Cardiac muscle cell (in vitro differentiated cells and primary cell): ENCODE measurements at places on chromosomes 11 and 22. TPM values are rescaled to one million over a fixed set of nuclear protein-coding genes. Genes with fewer than 3 reads are reported as not detected.

Gene ALKBH8
- polyA plus RNA-seq: 3.5 and 6.5 TPM in 2 replicates

Gene PRCP
- polyA plus RNA-seq: 106 and 130 TPM in 2 replicates

Gene C11orf42
- 0.15 and 0.32 TPM in 2 replicates for polyA plus RNA-seq

Gene CSNK2A3
- 0.49 and 0.98 TPM in 2 replicates for polyA plus RNA-seq

Gene SLC43A1
- 11.2 and 23.7 TPM in 2 replicates for polyA plus RNA-seq

Gene B3GAT1
- not detected in 2 replicates for polyA plus RNA-seq
